ENCODE measurements at places on chromosomes 3 and 15.

DNA sequence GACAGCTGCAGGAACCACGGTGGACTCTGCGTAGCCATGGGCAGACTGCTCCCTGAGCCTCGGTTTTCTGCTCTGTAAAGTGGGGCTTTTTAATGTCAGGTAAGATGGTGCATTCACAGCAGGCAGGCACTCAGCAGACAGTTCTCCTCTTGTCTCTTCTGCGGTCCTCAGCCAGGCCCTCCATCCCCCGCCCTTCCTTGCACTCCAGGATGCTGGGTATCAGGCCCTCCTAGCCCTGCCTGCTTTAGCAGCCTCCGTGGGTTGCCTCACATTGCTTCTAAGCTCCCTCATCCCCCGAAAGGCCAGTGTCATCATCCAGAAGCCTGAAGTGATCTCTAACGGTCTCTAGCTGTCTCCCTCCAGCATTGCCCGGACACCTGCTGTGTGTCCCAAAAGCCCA lies 115.7 kb downstream of the WNT7A start:
- DNase-seq = no peak

DNA sequence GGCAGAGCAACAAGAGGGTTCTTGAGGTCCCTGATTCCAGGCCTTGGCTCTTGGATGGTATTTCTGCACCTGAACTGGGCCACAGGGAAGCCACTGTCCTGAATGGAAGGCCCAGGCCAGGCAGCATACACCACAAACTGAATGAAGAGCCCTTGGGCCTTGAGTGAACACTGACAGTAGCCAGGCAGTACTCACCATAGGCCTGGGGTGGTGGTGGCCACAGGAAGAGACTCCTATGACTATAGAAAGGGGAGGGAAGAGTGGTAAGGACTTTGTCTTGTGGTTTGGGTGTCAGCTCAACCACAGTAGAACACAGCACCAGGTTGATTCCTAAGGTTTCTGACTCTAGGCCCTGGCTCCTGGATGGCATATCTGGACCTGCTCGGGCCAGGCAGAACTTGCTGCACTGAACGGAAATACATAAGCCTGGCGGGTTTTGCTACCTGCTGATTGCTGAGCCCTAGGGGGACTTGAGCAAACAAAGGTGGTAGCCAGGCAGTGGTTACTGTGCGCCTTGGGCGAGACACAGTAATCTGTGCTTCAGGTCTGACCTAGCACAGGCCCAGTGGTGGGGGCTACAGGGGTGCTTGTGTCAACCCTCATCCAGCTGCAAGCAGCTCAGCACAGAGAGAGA lies 241.4 kb downstream of the ISL2 start:
- no peak for DNase-seq

DNA sequence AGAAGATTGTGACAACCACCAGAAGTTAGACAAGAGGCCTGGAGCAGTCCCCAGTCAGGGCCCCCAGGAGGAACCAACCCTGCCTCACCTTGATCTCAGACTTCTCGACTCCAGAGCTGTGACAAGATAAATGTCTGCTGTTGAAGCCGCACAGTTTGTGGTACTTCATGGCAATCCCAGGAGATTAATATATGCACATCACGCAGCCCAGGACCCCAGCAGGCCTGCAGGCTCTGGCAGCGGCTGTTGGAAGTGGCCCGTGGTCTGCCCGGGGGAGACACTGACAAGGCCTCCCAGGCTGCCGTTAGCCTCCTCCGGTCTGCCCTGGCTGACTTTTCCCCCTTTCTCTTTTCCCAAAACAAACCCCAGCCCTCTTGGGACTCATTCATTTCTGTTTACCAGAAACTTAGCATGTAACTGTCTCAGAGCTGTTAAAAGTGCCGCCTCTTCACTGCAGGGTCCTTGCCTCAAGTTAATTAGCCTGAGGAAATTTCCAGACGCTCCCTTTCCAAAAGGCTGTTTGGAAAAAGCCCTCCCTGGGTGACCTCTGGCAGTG lies 183.5 kb upstream of the LYSMD4 start:
- DNase-seq = no peak

GRCh38 chr3:39101022-39101689 lies 6.3 kb downstream of the GORASP1 start:
- peak; percentile 79 for DNase-seq

DNA sequence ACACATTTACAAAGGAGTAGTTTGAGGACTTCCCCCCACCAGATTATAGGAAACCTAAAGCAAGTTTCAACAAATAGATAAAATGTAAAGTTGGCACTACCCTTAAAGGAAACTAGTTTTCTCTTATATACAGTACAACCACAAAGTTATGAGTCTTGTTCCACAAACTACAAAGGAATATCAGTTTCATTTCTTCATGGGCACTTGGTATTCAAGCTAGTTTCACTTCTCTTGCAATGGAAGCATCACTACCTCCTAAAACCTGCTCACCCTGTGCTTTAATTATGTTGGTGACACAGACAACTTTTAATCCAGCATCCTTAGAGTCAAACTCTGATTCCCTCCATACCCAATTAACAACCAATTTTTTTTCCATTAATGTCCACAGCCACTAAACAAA lies 707.0 kb downstream of the ROBO2 start:
- DNase-seq = no peak

Measured in GM10248 (cell line).